ENCODE measurements at places on chromosomes 12 and 14. TPM values are rescaled to one million over a fixed set of nuclear protein-coding genes. Genes with fewer than 3 reads are reported as not detected.

Gene KDM5A
- total RNA-seq: 45.7 TPM

Gene ISCA2
- 26.0 TPM for total RNA-seq

Gene RPL10L
- total RNA-seq: not detected

Gene ANO4
- 0.74 TPM for total RNA-seq

Gene STAB2
- 0.25 TPM for total RNA-seq

Gene HOXC12
- not detected for total RNA-seq

Gene MIS18BP1
- 18.7 TPM for total RNA-seq

Gene BCL2L2
- total RNA-seq: 31.7 TPM

Gene SMARCD1
- 42.2 TPM for total RNA-seq

Gene UBC
- 2,671 TPM for total RNA-seq

Gene FAM90A1
- not detected for total RNA-seq

Gene CCDC196
- total RNA-seq: not detected

Gene CKB
- 179 TPM for total RNA-seq

Gene PLA2G1B
- total RNA-seq: not detected

Measured in vagina (tissue), 2 donors.